ENCODE measurements at places on chromosomes 13 and 19.
A peak's percentile ranks its signal among the peaks of the same experiment; 100 is the strongest.

DNA sequence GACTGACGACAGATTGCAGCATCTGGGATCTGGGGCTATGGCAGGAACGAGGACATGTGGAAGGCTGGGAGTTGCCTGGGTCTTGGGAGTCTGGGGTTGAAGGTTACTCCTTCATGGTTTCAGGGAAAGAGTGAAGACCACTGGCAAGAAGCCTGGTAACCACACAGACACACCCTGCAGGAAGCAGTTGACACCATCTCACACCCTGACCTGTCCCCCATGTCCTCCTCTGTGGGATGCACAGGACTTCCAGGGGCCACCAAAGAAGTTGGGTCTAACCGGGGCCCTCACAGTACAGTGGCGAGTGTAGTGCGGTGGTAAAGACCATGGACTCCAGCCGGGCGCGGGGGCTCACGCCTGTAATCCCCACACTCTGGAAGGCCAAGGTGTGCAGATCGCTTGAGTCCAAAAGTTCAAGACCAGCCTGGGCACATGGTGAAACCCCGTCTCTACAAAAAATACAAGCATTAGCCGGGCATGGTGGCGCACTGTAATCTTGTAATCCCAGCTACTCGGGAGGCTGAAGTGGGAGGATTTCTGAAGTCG is 10.6 kb upstream of the FFAR2 start:
- no peak for DNase-seq

GRCh38 chr19:55488986-55489710 is 912 bp downstream of the SSC5D start:
- no peak for DNase-seq

DNA sequence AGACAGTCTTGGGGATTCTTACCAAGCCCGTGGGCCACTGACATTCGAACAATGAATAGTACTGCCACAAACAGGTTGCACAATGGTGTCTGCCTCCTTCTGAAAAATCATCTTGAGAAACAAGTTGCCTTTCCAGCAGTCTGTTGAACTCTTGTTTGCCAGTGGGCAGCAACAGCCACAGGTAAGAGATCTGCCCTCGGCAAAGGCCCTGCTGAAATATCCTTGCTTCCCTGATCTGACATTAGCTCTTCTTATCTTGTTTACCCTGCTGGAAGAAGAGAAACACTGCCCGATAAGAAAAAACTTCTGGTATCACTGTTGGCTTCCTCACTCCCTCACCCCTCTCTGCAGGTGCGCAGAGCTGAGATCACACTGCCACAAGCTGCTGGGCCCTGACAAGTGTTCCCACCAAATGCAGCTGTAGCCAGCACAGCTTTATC is 2.0 kb downstream of the DOCK9 start:
- peak; percentile 33 for DNase-seq

GRCh38 chr13:24748061-24748400 is 15.9 kb upstream of the RNF17 start:
- no peak for DNase-seq

DNA sequence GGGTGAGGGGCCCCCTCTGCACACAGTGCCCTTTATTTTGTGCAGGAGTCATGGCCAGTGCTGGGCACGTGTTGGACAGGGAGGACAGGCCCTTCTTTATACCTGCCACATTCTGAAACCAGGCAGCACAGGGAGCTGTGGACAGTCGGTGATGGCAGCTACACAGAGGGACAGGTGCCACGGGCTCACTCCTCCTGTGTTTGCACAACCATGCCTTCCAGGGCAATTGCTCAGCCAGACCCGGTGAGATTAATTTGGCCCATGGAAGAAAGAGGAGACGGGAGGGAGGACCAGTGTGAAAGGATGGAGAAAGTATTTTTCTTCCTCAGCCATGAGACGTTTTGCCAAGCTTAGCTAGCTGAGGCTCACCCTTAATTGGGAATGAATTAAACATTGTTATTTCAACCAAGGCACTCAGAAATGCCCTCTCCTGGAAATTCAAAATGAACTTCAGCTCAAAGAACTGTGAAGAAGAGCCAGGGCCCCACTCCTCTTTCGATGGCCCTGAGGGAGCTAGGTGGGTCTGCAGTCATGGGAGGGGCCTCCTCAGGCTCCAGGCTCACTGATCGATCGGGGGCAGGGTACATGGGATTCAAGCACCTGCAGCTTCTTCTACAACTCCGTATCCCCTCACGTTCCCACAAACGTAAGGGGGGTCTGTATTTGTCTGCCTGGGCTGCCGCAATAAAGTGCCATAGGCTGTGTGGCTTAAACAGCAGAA is 41.2 kb downstream of the SHISA2 start:
- no peak for DNase-seq

DNA sequence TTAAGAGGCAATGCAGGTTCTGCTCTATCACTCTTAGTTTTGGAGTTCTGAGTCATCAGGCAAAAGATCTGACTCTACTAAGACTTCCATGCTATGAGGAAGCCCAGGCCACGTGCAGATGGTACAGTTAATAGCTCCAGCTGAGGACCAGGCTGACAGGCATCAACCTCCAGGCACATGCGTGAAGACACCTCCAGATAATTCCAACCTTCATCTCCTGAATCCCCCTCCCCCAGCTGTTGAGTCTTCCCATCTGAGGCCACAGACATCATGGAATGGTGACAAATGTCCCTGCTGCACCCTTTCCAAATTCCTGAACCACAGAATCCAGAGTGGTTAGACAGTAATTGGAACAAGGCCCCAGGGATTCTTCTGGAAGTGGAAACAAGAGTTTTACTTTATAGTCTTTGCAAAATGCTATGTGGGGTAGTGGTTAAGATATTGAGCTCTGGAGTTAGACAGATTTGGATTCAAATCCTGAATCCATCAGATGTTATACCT is 183.8 kb downstream of the KLF5 start:
- no peak for DNase-seq

- DNase-seq, result no peak
Observed at GRCh38 chr13:79485014-79485811, 4.3 kb downstream of the NDFIP2 start.

DNA sequence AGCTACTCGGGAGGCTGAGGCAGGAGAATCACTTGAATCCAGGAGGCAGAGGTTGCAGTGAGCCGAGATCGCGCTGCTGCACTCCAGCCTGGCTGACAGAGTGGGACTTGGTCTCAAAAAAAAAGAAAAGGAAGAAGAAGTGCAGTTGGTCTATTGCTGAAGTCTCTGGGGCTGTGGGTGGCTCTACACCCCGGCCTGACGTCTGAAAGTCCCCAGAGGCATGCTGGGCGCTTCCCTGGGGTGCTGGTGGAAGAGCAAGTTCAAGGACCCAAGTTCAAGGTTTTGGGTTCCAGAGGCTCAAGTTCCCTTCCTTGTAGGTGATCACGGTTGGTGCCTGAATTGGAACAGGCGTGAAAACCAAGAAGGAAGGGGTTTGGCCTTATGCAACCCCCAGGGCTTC is 3.8 kb downstream of the HCN2 start:
- no peak for DNase-seq

DNA sequence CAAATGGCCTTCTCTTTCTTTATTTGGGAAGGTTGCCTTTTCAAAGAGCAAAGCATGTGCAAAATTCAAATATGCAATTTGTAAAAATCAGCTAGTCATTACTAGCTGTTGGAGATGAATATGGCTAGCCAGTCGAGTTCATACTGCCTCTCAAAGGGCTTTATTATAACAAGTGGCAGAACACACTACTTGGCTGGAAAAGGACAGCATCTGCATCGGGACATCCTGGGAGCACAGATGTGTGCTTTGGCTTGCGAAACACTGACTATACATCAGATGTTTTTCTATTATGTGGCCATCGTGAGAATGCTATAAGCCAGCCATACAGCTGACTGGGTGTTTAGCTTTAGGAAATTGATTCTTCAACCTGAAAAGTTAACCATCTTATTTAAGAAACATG is 424.2 kb downstream of the KCTD12 start:
- no peak for DNase-seq

- no peak for DNase-seq
Observed at GRCh38 chr19:30361107-30361447, 11.1 kb upstream of the ZNF536 start.

DNA sequence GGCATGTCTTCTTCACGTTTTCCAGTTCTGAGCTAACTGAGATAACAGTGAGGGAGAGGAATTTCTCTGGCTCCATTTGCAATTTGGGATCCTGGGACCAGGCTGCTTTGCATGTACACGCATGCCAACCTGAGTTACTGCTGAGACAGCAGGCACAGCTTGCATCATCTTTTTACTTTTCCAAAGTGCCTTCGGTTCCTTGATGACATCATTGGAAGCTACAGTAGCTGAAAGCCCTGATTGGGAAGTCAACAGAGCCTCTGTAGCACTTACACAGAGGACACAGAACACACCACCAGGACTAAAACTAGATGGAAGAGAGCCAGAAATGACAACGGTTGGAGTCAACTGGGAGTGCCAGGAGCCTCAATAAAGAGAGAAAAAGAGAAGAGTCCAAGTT is 399.1 kb upstream of the GPC6 start:
- DNase-seq, result no peak

Data from kidney capillary endothelial cell (primary cell).